Progenitor cell of endocrine pancreas (in vitro differentiated cells): ENCODE measurements at places on chromosomes 5 and 9.

GRCh38 chr5:89349246-89349980, 466.4 kb upstream of the MEF2C start:
- H3K36me3 ChIP-seq = no peaks in the 10 kb centered on the region
- no peaks in the 10 kb centered on the region for H3K27me3 ChIP-seq
- no peak for DNase-seq
- H3K27ac ChIP-seq = no peak overlapping the region
- peaks cover 3% of the 10 kb centered on the region for H3K4me1 ChIP-seq

- peaks cover 18% of the 10 kb centered on the region for H3K36me3 ChIP-seq
- H3K4me1 ChIP-seq = no peaks in the 10 kb centered on the region
- H3K27me3 ChIP-seq = no peaks in the 10 kb centered on the region
- no peak overlapping the region for H3K27ac ChIP-seq
- DNase-seq = no peak
Measured at GRCh38 chr5:14413331-14413750, 168.3 kb upstream of the OTULINL start.

DNA sequence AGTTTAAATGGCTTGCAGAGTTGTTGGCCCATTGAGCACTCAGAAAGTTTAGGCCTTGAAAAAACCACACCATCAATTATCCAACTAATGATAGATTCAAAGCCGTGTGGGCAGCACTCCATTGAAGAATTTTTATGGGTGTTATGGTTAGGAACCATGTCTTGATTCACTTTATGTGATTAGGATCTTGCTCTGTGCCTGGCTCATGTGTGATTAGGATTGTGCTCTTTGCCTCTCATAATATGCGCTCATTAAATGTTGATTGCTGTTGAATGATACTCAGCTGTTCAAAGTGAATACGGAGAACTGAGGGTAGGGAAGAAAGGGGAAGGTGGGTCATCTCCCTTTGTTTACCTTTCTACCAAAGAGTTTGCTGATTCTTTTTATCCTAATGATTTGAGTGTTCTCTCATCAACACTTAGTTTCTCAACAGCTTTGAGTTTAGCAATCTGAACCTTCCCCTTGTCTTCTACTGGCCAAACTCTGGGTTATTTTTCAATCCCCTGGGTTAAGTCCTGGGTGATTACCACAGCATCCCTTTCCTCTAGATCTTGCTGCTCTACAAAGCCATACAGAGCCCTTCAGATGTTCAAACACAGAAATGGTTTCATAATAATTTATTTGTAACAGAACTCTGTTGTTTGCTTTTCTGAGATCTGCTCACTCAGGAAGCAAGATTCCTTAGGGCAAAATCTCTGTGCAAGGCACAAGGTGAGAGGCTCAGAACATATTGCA, 668.8 kb upstream of the RGMB start:
- no peaks in the 10 kb centered on the region for H3K27me3 ChIP-seq
- H3K36me3 ChIP-seq = no peaks in the 10 kb centered on the region
- H3K4me1 ChIP-seq = no peaks in the 10 kb centered on the region
- no peak overlapping the region for H3K27ac ChIP-seq

DNA sequence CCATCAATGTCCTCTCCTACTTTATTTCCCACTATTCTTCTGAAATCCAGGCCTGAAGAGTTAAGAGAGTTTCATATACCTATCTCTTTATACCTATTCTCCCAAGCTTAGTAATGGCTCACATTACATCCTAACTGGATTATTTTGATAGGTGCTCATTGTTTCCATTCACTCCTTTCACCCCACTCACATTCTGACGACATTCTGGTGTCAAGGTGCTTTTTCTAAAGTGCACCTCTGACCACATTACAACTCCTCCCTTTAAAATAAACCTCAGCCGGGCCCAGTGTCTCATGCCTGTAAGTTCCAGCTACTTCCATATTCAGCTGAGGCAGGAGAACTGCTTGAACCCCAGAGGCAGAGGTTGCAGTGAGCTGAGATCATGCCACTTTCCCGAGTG, 417.1 kb downstream of the BNC2 start:
- no peak for DNase-seq
- no peaks in the 10 kb centered on the region for H3K27me3 ChIP-seq
- no peak overlapping the region for H3K27ac ChIP-seq
- peaks cover 6% of the 10 kb centered on the region for H3K4me1 ChIP-seq
- H3K4me3 ChIP-seq = no peak overlapping the region

DNA sequence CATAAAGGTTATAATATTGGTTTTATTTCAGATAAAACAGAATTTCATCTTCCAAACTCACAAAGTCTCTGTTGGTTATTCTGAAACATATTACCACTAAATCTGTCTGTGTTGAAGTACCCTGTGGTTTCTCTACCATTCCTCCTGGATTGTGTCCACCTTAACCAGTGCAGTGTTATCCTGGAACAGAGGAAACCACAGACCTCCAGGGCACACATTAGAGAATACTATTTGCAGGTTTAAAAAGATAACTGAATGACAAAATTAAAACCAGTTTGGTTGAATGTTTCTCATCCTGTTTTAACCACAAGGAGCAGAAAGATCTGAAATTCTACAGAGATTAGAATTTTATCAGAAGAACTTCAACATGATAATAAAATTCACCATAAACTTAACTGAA, 251.8 kb downstream of the CWC27 start:
- H3K4me3 ChIP-seq = no peak overlapping the region
- no peaks in the 10 kb centered on the region for H3K36me3 ChIP-seq
- H3K4me1 ChIP-seq = peaks cover 10% of the 10 kb centered on the region
- no peak overlapping the region for H3K27ac ChIP-seq
- no peak for DNase-seq
- H3K27me3 ChIP-seq = no peaks in the 10 kb centered on the region

GRCh38 chr5:143629871-143630659, 181.9 kb upstream of the HMHB1 start:
- H3K27me3 ChIP-seq = no peaks in the 10 kb centered on the region
- peaks cover 12% of the 10 kb centered on the region for H3K4me1 ChIP-seq
- H3K36me3 ChIP-seq = no peaks in the 10 kb centered on the region

GRCh38 chr9:91422758-91423711, 597 bp downstream of the NFIL3 start:
- no peaks in the 10 kb centered on the region for H3K36me3 ChIP-seq
- H3K4me3 ChIP-seq = peak overlapping the region; percentile 94
- DNase-seq = peak; percentile 50
- peaks cover 22% of the 10 kb centered on the region for H3K27me3 ChIP-seq

GRCh38 chr9:99354104-99354503, 132.0 kb downstream of the SEC61B start:
- no peak for DNase-seq
- H3K27me3 ChIP-seq = peaks cover 13% of the 10 kb centered on the region
- H3K36me3 ChIP-seq = no peaks in the 10 kb centered on the region
- no peaks in the 10 kb centered on the region for H3K4me1 ChIP-seq

DNA sequence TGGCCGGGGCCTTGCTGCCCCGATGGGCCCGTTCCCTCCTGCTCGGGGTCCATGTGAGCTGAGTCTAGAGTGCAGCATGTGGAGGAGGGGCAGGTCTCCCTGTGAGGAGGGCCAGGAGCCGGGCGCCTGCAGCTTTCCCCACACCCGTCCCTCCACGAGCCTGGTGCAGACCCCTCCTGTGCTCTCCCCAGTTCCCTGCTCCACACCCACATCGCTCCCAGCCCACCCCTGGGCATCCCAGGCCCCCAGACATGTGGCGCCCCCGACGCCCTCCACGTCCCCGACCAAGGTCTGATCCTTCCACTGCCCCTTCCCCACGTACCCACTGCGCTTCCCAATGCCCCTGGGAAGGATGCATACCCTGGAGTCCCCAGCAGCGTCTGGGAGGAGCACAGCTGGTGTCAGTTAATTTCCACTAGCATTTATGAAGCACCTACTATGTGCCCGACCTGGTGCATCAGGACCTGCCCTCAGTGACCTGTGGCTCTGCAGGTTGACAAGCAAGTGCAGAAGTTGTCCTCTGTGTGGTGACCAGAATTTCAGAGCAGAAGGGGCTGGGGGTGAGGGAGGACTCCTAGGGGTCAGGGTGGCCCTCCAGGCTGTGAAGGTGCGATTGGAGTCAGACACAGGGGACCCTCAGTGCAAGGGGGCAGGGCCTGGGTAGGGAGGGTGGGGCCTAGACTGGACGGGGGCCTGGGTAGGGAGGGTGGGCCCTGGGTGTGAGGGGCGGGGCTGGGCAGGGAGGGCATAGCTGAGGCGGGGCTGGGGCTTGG, 10.8 kb upstream of the SLC6A18 start:
- no peaks in the 10 kb centered on the region for H3K27me3 ChIP-seq
- no peaks in the 10 kb centered on the region for H3K4me1 ChIP-seq
- DNase-seq = no peak
- no peak overlapping the region for H3K27ac ChIP-seq

GRCh38 chr9:123291736-123292135, 23.4 kb upstream of the STRBP start:
- no peaks in the 10 kb centered on the region for H3K36me3 ChIP-seq
- peaks cover 3% of the 10 kb centered on the region for H3K27me3 ChIP-seq
- no peak overlapping the region for H3K4me3 ChIP-seq
- no peak overlapping the region for H3K27ac ChIP-seq
- DNase-seq = no peak

DNA sequence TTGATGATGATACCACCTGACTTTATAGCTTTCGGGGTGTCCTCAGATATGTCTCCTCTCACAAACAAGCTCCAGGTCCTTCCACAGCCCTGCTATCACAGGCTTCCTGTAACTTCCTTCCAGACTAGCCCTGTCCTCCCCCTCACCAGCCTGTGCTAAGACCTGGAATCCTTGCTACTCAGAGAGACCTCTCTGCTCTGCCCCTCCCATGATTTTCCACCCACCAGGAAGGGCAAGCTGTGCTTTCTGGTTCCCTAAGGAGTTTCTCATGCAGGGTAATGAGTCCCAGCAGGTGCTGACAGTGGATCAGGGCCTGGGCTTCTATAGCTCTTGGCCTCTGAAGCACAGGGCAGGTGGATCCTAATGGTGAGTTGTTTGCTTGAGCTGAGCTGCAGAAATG, 86.9 kb downstream of the AOPEP start:
- no peaks in the 10 kb centered on the region for H3K27me3 ChIP-seq
- H3K4me3 ChIP-seq = no peak overlapping the region
- H3K27ac ChIP-seq = no peak overlapping the region
- peaks cover 7% of the 10 kb centered on the region for H3K36me3 ChIP-seq

DNA sequence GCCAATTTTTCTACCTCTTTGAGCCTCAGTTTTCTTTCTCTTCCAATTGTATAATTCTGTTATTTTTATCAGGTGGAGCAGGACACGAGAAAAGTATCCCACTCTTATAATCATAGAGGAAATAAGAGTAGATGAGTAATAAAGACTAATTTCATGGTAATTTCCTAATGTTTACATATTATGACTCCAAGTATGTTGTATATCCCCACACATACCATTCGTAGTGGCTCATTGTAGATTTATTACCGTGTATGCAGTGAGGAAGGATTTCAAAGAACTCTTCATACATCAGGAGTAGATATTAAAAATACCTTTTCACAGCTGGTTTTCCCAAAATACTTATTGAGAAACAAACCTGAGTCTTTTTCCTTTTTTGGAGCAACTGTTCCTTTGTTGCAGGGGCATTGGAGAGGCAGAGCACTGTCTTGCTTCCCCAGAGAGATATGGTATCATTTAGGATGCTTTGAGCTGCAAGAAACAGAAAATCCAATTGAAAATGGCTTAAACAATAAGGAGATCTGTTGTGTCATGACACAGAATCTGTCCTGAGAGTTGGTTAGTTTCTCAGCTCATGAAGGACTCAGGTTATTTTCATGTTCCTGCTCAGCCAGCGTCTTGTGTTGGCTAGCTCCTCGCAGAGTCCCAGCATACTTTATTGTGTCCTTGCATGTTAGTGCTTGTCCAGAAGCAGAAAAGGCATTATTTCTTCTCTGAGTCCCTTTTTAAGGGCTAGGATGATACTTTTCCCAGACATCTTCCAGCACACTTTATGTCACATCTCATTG, 291.2 kb downstream of the ARHGAP26 start:
- DNase-seq = no peak
- no peak overlapping the region for H3K4me3 ChIP-seq
- no peaks in the 10 kb centered on the region for H3K4me1 ChIP-seq
- no peaks in the 10 kb centered on the region for H3K27me3 ChIP-seq
- H3K27ac ChIP-seq = no peak overlapping the region
- H3K36me3 ChIP-seq = peaks cover 6% of the 10 kb centered on the region

- H3K36me3 ChIP-seq = no peaks in the 10 kb centered on the region
- H3K4me3 ChIP-seq = no peak overlapping the region
- DNase-seq = no peak
- H3K27ac ChIP-seq = no peak overlapping the region
- H3K27me3 ChIP-seq = peaks cover 4% of the 10 kb centered on the region
Measured at GRCh38 chr5:149172709-149173505, 31.6 kb downstream of the ABLIM3 start.
